ENCODE measurements at places on chromosomes 6 and 20. TPM values are rescaled to one million over a fixed set of nuclear protein-coding genes. Genes with fewer than 3 reads are reported as not detected.

DNA sequence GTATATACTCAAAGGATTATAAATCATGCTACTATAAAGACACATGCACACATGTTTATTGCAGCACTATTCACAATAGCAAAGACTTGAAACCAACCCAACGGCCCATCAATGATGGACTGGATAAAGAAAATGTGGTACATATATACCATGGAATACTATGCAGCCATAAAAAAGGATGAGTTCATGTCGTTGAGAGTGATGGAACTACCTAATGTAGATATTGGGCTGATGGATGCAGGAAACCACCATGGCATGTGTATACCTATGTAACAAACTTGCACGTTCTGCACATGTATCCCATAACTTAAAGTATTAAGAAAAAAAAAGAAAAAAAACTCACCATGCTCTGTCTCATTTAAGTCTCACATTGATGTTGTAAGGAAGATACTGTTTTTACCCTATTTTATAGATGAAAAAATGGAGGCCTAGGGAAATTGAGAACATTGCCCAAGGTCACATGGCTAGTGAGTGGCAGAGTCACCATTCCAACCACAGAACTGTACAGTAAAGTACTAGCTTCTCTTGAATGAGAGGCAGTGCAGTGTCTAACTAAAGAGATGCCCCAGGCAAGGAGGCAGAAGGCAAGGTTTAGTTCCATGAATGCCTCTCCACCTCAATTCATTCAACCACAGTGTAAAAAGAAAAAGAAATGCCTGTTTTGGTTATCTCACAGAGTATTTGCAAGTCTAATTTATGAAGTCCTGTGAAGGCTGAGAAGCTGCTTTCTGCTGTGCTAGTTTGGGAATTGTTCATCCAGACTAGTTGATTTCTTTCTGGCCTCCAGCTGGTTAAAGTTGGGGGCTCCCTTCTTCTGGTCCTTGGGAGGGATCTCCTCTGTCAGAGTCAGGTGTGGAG, 68.2 kb downstream of the FIG4 start:
- H3K4me3 ChIP-seq = no peak overlapping the region
- no peaks in the 10 kb centered on the region for H3K27me3 ChIP-seq
- no peak for DNase-seq
- H3K27ac ChIP-seq = no peak overlapping the region
- peaks cover 1% of the 10 kb centered on the region for H3K4me1 ChIP-seq

COL12A1 gene
- 150 TPM for total RNA-seq

- no peaks in the 10 kb centered on the region for H3K4me1 ChIP-seq
- DNase-seq = no peak
- no peak overlapping the region for H3K27ac ChIP-seq
- no peaks in the 10 kb centered on the region for H3K36me3 ChIP-seq
- no peak overlapping the region for H3K4me3 ChIP-seq
Observed at GRCh38 chr6:85079761-85080160, 315.4 kb upstream of the TBX18 start.

DNA sequence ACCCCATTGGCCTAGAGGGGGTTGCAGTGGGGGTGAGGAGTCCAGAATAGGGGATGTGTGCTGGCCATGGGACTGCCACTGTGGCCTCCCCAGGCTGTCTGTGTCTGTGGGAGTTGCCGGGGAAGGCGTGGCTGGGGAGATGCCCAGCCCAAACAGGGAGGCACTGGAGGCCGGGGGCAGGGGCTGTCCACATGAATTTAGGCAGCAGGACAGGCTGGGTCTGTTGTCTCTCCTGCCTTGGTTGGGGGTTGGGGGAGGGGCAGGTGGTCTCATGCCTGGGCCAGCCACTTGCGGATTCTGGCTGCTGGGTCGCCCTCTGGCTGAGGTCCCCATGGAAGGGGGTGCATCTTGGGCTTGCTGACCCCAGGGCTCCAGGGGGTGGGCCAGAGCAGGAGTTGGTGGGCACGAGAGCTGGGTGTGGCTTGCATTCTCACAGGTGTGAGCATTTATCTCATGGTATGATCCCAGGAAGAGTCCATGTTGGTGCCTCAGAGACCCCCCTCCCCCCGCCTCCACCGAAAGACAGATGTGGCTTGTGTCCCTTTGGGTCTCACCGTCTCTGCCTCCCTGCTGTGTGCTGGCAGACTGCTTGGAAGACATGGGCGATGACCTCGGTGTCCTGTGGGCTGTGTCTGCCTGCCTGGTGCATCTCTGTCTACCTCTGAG, 4.0 kb downstream of the SOX18 start:
- H3K36me3 ChIP-seq = no peaks in the 10 kb centered on the region
- H3K4me1 ChIP-seq = no peaks in the 10 kb centered on the region
- no peak overlapping the region for H3K4me3 ChIP-seq
- H3K27me3 ChIP-seq = no peaks in the 10 kb centered on the region
- no peak for DNase-seq

GRCh38 chr6:147947521-147947920, 395.1 kb upstream of the SASH1 start:
- H3K4me3 ChIP-seq = no peak overlapping the region
- no peak overlapping the region for H3K27ac ChIP-seq
- H3K36me3 ChIP-seq = no peaks in the 10 kb centered on the region
- no peaks in the 10 kb centered on the region for H3K27me3 ChIP-seq

PKIB gene
- 2.5 TPM for total RNA-seq

GRCh38 chr6:117157448-117157847, 107.9 kb upstream of the VGLL2 start:
- no peaks in the 10 kb centered on the region for H3K36me3 ChIP-seq
- DNase-seq = no peak
- H3K4me1 ChIP-seq = no peaks in the 10 kb centered on the region
- no peaks in the 10 kb centered on the region for H3K27me3 ChIP-seq
- H3K4me3 ChIP-seq = no peak overlapping the region
- H3K27ac ChIP-seq = no peak overlapping the region

GGTLC1 gene
- total RNA-seq = not detected

HNF4A gene
- not detected for total RNA-seq

- DNase-seq = no peak
- H3K4me1 ChIP-seq = peaks cover 5% of the 10 kb centered on the region
- H3K36me3 ChIP-seq = no peaks in the 10 kb centered on the region
- no peak overlapping the region for H3K27ac ChIP-seq
Observed at GRCh38 chr6:37966801-37967200, 147.3 kb downstream of the ZFAND3 start.

Measured in aorta (tissue), 5 donors.